ENCODE measurements at places on chromosomes 1 and 21.

DNA sequence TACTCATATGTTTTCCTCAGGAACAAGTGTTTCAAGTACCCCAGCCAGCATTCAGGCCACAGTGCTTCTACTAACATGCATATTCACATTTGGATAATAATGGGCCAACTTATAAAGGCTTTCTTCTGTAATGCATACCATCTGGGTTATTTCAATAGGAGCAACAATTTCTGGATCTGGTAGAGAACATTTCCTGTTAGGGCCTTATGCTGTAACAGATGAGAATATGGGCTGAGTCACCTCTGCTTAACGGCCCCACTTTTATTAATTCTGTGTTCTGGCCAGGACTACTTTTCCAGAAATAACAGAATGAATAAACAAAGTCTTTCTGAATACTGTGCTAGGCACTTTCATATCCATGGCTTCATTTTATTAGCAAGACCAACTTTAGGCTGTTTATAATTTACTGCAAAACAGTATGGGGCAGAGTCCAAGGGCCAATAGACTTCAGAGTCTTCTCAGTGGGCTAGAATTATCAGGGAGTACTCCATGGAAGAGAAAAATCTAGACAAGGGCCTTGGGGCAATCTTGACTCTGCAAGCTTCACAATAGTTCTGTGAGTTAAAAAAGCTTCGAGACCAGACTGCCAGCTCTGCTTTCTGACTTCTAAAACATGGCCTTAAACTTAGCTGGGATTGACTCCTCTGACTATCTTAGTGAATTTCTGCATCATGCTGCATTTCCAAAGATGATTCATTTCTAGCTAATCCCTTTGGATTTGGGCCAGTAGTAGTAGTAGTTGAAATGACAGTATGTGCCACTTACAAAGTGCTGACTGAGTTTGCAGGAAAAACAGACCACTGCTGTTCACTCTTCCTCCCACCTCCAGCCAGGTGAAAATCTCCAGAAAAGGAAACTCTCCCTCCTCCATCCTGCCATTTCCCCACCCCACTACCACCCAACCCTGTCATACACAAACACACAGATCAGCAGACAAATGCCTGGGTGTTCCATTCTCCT, 8.2 kb upstream of the SSX2IP start:
- DNase-seq, result no peak

- DNase-seq, result no peak
Measured at GRCh38 chr1:153032073-153032472, 1.1 kb downstream of the SPRR1B start.

DNA sequence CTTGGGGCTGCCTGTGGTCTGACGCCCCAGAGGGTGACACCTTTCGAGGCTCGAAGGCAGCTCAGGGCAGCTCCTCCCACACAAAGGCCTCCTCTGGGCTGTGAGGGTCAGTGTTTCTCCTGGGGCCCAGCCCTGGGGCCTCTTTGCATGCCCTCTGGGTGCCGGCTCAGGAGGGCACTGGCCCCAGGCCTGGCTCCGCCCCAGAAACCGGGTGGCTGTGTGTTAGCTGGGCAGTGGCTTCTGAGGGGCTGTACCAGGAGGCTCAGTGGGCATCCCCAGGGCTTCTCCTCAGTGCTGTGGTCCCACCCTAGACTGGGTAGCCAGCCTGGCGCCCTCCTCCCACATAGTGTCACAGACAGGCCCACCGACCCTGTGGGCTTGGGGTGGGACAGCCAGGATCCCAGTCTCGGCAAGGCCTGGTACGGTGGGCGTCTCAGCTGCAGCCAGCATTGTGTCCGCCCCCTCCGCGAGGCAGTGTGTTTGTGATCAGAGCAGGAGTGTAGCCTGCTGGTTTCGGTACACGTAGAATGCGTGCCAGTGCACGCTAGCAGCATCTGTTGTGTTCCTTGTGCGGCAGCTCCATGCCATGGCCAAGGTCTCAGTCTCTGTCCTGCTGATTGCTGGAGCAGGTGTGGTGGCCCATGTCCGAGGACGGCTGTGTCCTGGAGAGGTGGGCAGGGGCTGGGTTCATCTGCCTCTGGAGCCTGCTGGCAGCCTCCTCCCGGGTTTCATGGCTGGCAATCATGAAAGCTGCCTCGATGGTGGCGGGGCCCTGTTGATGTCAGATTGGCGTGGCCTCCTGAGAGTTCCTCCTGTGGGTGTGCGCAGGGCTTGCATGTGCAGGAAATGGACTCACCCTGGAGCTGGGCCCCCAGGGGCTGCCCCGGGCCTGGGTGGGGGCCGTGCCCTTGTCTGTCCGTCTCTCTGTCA, 28.0 kb downstream of the RRP1 start:
- no peak for DNase-seq

- no peak for DNase-seq
Measured at GRCh38 chr1:248703674-248704073, 1.1 kb upstream of the OR14I1 start.
